Endodermal cell (in vitro differentiated cells): ENCODE measurements at places on chromosomes 2 and 18.
A peak's percentile ranks its signal among the peaks of the same experiment; 100 is the strongest.

- no peak for DNase-seq
These were observed 439.7 kb downstream of the RND3 start for GRCh38 chr2:150047620-150048222.

- no peak for DNase-seq
These were observed 580.9 kb upstream of the HNMT start for GRCh38 chr2:137383391-137383790.

DNA sequence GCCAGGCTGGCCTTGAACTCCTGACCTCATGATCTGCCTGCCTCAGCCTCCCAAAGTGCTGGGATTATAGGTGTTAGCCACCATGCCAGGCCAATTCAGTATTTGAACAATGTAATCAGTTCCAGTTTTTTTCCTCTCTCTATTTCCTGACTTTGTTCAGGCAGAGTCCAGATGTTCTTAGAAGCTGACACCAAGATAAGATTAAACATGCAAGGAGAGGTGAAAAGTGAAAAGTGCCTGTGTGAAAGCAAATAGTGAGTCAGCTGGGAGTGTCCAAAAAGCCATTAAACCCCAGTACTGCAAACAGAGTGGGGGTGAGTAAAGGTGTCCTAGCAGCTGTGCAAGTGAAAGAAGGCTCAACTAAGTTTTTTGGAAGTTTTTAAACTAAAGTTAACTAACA is 231.5 kb downstream of the PTH2R start:
- DNase-seq: no peak

- DNase-seq: peak; percentile 38
These were observed 62.6 kb downstream of the CIB4 start for GRCh38 chr2:26578581-26578980.

DNA sequence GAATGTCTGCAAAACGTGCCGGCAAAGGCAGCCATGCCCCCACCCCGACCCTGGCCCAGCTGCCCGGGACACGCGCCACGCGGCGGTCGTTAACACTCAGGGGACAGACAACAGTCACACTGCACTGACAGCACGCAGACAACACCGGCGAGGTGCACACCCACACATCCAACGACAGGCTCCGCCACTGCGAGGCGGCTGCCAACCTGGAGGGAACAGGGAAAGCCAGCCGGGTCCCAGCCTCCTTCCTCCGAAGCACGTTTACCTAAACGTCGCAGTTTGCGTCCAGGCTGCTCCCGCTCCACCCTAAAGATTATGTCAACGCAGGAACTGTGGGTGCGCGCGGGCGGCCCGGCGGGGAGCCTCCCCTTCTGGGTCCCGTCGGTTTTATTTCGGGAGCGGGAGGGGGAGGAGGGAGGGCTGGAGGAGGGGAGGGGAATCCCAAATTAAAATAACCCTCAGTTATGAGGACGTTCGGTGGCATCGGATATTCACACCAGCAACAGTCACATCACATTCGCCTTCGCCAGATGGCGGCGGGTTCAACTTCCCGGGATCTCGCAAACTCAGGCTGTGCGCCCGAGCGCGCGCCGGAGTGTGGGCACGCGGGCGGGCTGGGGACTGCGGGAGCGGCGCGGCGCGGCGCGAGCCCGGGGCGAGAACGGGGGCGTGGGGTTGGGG is 644 bp downstream of the PTGR3 start:
- DNase-seq: peak; percentile 82

DNA sequence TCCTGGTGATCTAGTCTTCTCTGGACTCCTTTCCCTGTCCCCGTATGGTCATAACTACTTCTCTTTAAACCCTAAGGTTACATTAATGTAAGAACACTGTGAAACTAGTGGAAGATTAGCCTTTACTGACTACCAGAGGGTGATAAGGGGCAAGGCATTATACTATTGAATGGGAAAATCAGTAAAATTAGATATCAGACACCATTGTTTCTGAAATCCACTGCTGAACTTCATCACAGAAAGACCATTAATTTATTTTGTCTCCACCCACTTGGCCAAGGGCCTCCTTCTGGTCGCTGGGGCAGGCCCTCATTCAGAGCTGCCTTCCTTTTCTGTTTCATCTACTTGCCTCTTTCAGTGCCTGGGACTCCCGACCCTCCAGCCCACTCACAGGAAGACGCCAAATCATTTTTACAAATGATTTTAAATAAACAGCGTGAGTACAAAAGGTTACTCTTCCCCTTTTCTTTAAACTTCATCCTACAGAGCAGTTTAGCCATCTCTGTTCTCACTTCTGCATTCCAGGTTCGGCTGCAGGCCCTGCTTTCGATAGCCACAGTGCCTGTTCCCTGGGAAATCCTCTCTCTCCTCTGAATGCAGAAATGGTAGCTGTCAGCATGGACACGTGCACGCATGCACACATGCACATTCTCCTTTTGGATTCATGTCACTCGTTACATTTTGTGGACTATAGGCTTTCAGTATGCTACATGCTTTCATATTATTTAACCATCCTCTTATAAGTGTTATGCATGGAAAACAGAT is 70.3 kb upstream of the DOCK10 start:
- DNase-seq: no peak
